ENCODE measurements at places on chromosomes 13 and 19.

- no peak for DNase-seq
These were observed 391.5 kb upstream of the DACH1 start for GRCh38 chr13:72258340-72258981.

DNA sequence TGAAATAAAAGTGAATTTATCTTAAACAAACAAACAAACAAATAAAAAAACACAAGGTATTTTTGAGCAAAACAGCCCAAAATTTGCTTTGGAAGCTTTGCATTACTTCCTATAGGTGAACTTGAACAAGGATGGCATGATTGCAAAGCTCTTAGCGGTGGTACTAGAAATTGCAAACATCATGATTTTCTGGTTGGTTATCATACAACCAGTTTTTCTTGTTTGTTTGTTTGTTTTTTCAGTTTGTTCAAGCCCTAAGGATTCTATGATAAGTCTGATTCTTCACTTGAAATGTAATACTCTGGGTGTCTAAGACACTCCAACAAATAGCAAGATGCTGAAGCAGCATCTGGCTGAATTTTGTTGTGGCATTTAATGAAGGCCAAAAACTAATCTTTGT is 15.9 kb downstream of the DCLK1 start:
- DNase-seq, result no peak

GRCh38 chr13:89199138-89199537 is 1528.0 kb downstream of the SLITRK5 start:
- DNase-seq, result no peak

- DNase-seq, result no peak
These were observed 96.4 kb downstream of the MBNL2 start for GRCh38 chr13:97318532-97318931.

- no peak for DNase-seq
These were observed 283.9 kb upstream of the SLC10A2 start for GRCh38 chr13:103350147-103350546.

- no peak for DNase-seq
These were observed 60.5 kb upstream of the KCTD15 start for GRCh38 chr19:33736158-33736557.

- DNase-seq, result no peak
These were observed 15.4 kb downstream of the TMEM255B start for GRCh38 chr13:113774177-113775107.

GRCh38 chr13:112972867-112973576 is 4.0 kb downstream of the MCF2L start:
- no peak for DNase-seq

DNA sequence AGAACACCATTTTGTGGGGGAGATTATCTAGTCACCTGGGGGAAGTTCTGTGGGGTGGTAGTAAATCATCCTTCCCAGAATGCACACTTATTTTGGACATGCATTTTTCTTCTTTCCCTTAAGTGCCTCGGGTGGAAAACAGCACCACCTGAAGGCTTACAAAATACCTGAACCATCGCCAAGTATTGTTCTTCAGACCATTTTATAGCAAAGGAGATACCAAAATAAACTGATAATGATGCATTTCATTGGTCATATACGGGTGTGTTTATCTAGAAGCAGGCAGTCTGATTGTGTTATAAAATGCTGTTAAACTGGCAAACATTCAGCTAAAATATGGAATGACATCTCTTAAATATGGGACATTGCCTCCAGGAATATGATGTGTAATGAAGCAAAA is 1034.7 kb downstream of the SLITRK1 start:
- no peak for DNase-seq

DNA sequence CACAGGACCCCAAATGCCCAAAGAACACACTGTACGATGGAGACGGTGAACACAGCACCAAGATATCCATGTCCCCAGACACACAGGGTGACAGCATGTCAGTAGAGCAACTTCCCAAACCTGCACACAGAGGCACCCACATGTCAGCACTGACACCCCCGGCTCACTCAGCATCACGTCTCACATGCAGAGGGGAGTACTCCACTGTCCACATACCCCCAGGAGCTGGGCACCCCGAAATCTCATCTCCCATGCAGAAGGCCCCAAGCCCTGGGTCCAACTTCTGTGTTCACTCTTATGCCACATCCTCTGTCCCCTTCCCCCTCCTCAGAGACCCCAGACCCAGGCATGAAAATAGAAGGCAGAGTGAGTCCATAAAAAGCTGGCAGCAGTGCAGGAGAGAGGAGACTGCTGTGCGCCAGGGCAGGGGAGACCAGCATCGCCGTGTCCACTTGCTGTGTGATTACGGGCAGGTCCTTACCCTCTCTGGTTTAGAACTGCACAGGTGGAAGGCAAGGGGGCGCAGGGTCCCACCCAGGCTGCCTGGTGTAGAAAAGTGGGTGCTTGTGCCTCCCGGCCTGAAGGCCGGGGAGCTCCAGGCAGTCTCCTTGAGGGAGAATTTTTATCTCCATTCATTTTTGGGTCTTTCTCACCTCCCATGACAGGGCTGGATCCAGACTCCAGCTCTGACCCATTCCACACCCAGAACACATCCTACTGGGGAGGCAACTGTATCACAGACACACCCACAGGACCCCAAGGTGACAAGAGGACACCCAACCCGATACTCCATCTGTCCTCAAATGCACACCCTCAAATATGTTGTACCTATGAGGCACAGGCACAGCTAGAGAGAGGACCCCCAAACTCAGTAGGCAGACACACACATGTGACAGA is 17.0 kb downstream of the ERFL start:
- DNase-seq, result no peak

DNA sequence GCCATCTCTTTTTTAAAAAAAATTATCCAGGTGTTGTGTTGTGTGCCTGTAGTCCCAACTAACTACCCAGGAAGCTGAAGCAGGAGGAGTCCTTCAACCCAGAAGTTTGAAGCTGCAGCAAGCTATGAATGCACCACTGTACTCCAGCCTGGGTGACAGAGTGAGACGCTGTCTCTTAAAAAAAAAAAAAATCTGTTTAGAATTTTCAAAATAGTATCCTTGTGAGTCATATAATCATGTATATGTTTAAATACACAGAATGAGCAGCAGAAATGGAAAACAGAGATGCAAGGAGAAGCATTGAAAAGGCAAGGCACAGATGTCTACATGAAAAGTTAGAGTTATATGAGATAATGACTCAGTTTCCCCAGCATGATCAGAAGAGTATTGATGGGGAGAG is 31.2 kb downstream of the SYDE1 start:
- DNase-seq, result no peak

DNA sequence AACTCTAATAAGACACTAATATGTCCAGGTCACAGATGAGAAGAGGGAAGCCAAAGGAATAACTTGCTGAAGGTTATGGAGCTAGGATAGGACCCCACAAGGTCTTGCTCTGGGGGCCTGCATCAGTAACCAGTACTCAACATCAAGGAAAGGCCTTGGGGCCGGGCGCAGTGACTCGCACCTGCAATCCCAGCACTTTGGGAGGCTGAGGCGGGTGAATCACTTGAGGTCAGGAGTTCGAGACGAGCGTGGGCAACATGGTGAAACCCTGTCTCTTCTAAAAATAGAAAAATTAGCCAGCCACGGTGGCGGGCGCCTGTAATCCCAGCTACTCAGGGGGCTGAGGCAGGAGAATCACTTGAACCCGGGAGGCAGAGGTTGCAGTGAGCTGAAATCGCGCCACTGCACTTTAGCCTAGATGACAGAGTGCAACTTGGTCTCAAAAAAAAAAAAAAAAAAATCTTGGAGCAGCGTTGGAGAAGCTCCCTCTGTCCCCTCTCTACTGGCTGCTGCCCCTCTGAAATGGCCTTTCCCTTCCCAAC is 1.8 kb downstream of the LONP1 start:
- no peak for DNase-seq

GRCh38 chr19:10655457-10656312 is 1.5 kb downstream of the ILF3 start:
- DNase-seq, result no peak

- DNase-seq, result no peak
These were observed 72.6 kb downstream of the SIPA1L3 start for GRCh38 chr19:37979547-37980082.

DNA sequence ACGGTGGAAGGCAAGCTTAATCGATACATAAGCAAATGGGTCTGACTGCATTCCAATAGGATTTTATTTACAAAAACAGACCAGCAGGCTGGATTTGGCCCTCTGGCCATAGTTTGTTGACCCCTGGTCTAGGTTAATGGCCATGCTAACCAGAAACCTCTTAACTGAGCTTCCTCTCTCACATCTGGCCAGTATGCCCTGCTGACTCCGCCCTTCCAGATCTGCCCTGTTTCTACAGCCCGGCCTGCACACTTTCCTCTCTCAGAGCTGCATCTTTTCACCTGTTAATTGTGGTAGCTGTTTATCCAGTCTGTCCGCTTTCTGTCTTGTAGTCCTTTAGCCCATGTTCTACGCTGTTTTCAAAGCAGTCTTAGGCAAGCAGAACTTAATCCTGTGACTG is 25.6 kb downstream of the EDNRB start:
- DNase-seq, result no peak

- no peak for DNase-seq
These were observed 11.1 kb upstream of the GTF2F2 start for GRCh38 chr13:45109102-45109720.

- no peak for DNase-seq
These were observed 9.9 kb upstream of the EHD2 start for GRCh38 chr19:47703301-47703700.

DNA sequence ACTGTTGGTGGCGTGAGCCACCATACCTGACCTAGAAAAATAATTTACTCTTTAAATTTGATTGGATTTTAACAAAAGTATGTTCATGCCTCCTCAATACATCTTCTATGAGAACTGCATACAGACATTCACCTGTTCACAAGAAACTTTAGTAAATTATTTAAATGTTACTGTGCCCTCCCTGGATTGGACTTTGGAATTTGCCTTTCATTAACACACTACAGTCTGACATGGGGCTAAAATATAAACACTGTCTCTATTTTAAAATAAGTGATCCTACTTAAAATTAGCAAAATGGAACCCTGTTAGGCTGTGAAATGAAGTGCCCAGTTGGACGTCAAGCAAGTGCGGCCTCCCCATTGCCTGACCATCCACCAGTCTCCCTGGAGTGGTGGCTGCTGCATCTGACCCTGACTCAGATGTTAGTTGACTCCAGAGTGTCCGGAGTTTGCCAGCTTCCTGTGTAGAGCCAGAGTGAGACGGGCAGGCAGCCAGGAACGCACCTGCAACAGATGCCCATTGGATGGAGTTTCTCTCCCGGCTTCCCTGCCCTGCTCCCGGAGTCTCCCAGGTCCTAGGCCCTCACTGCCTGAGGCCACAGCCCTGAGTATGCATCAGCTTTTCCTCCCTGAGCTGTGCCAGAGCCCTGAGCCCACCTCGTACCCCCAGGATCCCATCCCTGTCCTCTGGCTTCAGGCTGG is 45.9 kb upstream of the ATP11A start:
- DNase-seq, result no peak

DNA sequence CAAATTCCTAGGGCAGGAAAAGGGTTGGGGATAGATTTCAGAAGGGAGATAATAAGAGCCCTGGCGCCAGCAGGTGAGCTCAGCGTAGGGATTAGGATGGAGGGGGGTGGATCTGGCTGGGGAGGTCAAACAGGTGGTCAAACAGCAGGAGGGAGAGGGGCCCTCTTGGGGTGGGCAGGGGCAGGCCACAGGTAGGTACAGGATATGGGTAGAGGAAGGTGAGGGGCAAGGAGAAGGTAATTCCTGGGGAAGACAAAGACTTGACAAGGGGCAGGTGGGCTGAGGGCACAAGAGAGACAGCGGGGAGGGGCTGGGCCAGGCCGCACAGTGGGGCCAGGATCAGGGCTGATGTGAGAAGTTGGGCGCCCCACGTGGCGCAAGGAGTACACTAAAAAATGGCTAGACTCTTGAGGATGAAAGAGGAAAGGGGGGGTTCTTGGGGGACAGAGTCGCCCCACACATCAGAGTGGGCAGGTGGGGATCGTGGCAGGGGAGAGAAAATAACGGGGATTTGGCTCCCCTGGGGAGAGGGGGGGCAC is 713 bp downstream of the KRI1 start:
- DNase-seq, result peak; percentile 56

DNA sequence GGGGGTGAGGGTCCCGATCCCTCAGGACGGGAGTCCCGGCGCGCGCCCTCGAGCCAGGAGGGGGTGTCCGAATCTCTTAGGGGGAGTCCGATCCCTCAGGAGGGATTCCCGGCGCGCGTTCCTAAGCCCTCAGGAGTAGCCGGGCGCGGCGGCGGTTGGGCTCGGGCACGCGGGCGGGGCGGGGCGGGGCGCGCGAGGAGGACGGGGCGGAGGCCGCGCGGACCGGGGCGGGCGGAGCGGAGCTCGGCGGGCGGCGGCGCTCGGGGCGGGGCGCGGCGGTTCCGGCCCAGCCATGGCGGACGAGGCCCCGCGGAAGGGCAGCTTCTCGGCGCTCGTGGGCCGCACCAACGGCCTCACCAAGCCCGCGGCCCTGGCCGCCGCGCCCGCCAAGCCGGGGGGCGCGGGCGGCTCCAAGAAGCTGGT is at the start of gene CUL4A:
TSS of gene CUL4A (plus strand) at position 278 of the 423 bp plus-strand sequence. CDS start at position 293, 15 bp downstream.
- DNase-seq, result peak; percentile 68

DNA sequence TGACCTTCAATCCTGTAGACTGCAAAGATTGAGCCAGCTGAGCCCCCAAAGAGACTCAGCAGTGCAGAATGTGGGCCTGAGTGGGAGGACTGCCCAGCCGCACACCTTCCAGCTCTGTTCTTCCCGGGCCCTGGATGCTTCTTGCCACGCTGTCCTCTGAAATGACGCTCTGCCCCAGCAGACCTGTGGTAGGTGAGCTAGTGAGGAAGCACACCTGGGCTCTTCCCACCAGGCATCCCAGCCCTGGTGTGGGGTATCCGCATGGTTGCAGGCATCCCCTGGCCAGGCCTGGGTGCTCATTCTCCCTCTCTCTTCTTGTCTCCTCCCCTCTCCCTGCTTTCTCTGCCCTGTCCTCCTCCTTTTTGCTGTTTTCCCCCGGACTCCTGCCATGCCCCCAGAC is 9.8 kb upstream of the MZF1 start:
- no peak for DNase-seq

DNA sequence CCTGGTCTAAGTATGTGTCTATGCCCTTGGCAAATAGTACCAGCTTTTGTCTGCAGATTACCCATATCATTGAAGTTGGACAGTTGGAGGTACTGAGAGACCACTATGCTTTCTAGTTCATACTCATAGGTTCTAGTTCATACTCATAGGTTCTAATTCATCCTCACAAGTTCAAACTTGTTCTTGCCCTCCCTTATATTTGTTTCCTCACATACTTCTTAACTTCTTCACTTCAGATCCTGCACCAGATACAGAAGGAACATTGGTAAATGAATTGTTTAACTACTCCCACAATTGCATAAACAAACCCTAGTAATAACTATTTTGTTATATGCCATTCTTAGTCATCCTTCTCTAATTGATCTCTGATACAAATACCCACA is 172.2 kb downstream of the SLITRK1 start:
- DNase-seq, result no peak

DNA sequence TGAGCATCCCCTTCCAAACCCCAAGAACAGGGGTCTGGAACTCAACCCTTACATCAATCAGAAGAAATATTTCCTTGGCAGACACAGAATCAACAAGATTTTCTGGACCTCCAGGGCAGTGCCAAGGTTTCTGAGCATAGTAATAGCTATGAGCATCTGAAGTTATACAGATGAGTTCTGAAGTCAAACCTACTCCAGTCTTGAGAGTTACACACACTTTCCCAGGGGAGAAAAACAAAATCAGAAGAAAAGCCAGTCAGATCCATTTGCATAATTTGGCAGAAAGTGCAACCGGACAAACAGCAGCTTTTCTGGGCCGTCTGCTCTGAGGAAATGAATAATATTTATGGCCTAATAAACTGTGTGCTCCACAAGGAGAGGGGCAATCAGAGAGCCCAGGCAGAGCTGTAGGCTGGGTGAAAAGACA is 93.1 kb downstream of the KL start:
- DNase-seq, result no peak
